Activated naive CD8-positive, alpha-beta T cell treated with anti-CD3 and anti-CD28 coated beads, Interleukin-2, amount 50 U/mL, for 16 hours (primary cell): ENCODE measurements at places on chromosomes 12 and 14.

DNA sequence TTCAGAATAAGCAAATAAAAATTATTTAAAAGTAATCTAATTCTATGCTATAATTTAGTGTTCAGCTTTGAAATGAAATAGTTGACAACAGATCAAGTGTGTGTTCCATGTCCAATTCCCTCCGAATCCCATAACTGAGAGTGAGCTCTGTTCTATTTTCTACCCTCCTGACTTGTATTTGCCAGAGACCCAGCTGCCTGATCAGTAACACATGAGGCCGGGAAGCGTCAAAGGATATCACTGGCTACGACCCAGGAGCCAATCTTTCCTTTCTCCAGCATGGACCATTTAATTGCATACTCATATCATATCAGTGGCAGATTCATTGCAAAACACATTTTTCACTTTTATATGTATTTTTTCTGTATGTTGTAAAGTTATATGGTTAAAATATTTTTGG lies 108.8 kb upstream of the TSPAN8 start:
- no peak for DNase-seq

DNA sequence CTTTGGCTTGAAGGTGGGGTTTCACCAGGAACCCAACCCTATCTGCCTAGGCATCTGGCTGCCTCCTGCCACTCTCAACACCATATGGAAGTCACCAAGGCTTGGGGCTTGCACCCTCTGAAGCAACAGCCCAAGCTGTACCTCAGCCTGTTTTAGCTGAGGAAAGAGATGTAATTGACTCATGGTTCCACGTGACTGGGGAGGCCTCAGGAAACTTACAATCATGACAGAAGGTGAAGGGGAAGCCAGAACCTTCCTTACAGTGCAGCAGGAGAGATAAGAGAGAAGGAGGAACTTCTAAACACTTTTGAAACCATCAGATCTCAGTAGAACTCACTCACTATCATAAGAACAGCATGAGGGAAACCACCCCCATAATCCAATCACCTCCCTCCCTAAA lies 26.9 kb downstream of the GLIPR1L1 start:
- no peak for DNase-seq

- DNase-seq = no peak
Observed at GRCh38 chr12:98788396-98788795, 143.3 kb downstream of the APAF1 start.

GRCh38 chr14:80798878-80799277 lies 142.7 kb downstream of the CEP128 start:
- no peak for DNase-seq

DNA sequence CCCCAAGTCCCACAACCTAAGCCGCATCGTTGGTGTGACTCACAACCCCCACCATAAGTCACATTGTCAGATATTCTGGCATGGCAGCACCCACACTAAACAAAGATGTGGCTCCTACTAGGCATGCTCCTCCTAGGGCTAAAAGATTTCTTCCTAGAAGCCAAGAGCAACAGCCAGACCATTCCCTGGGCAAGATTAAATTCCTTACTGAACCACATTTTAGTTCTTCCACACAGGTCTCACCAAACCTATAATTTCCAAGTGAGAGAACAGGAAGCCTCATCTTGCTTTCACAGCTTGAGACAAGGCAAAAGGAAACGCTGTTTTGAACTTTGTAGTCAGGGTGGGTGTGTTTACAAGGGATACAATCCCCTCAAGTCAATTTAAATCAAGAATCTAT lies 632.8 kb downstream of the DIO2 start:
- no peak for DNase-seq

DNA sequence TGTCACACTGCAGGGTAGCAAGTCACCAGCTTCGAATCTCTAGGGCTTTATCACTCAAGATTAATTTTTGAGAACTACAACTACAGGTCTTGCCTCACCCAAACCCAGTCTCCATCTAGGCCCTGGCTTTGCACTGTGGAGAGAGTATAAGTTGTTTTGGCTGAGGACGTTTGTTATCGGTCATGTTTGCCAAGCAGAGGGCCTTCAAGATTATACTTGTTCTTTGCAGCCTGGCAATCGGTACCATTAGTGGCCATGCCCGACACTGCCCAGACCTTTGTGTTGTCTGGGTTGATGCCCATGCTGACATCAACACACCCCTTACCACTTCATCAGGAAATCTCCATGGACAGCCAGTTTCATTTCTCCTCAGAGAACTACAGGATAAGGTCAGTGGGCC lies 25.7 kb downstream of the ARG2 start:
- no peak for DNase-seq
